GM18507 (cell line): ENCODE measurements at places on chromosomes 12 and 14.

GRCh38 chr14:52527052-52527451, 25.3 kb downstream of the TXNDC16 start:
- DNase-seq = no peak

DNA sequence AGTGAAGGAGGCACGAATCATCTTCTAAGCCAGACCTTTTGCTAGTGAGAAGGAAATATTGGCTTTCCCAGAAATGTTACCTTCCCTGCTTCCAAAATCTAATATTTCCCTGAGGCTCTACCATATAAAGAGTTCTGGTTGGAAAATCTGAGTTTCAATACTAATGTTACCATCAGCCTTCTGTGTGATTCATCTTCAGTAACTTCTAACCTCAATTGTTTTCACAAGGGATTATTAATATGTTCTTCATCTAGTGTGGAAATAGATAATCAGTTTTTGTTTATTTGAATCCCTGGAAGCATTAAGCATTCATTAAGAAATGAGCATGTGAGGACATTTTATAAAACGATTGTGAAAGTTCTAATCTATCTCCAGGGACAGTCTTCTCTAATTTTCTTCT, 720.9 kb downstream of the AACS start:
- DNase-seq = no peak

DNA sequence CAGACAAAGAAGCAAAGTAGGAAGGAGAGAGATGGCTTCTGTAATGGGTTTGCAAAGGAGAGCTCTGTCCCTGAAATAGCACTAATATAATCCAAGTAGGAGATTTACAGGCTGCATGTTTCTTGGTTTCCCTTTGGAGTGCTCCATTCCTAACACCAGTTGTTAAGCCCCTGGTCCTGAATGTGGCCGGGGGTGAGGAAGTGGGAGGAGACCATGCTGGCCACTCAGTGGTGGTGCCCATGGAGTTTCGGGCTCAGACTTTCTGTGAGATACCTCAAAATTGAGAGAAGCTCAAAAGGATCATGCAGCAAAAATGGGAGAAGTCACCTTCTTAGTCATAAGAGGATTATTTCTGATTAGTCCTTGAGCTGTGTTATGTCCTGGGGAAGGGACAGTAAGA, 88.5 kb downstream of the DAD1 start:
- DNase-seq = no peak

GRCh38 chr14:94203473-94204210, 29.5 kb downstream of the PPP4R4 start:
- no peak for DNase-seq

DNA sequence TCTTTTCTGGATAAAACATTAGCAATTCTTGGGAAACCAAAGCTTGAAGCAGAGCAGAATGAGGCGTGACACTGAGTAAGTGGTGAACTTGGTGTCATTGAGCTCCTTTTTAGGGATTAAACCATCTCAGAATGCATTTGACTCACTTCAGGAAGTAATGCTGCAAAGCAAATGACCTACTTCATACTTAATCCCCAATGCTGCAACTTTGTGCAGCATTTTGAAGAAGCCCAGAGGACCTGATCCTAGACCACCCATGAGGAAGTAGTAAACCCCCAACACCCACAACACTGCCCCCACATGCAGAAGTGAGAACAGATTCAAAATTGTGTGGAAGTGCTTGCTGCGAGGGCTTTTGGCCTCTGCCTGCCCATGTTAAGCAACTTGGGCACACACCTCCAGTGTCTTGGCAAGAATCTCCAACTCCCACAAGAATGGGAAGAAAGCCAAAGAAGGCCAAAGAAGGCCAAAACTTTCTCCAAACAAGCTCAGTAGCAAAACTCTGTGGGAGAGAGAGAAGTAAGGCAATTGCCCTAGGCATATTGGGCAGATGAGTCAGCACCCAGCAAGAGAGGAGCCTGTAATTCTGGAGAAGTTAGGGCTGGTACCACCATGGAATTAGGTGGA, 69.2 kb upstream of the ETV6 start:
- DNase-seq = no peak

- no peak for DNase-seq
These were observed 28.2 kb downstream of the HIGD1C start for GRCh38 chr12:50980545-50980944.

- no peak for DNase-seq
These were observed 2.1 kb downstream of the SCAF11 start for GRCh38 chr12:45988264-45988663.

DNA sequence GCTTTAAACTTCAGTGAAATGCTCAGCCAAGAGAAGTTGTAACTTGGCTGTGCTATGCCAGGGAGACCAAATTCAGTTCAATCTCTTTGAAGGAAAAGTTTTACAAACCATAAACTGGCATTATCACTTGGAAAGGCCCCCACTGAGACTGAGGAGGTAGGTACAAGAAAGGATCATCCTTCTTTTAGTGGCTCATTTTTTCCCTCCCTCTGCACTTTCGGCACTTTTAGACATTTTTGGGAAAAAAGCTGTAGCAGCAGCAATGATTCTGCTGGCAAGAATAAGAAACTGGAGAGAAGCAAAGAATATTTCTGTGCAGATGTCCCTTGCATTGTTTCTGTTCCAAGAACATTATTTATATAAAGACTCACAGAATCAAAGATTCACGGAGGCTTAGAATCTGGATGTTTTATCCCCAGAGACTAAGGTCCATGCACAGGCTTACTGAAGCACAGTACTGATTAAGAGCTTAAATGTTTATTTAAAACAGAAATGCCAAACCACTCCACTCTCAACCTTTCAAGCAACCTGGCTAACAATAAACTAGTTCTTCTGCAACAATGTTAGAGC, 12.3 kb downstream of the ZC2HC1C start:
- DNase-seq = no peak

GRCh38 chr12:31742891-31743290, 14.1 kb upstream of the AMN1 start:
- no peak for DNase-seq

DNA sequence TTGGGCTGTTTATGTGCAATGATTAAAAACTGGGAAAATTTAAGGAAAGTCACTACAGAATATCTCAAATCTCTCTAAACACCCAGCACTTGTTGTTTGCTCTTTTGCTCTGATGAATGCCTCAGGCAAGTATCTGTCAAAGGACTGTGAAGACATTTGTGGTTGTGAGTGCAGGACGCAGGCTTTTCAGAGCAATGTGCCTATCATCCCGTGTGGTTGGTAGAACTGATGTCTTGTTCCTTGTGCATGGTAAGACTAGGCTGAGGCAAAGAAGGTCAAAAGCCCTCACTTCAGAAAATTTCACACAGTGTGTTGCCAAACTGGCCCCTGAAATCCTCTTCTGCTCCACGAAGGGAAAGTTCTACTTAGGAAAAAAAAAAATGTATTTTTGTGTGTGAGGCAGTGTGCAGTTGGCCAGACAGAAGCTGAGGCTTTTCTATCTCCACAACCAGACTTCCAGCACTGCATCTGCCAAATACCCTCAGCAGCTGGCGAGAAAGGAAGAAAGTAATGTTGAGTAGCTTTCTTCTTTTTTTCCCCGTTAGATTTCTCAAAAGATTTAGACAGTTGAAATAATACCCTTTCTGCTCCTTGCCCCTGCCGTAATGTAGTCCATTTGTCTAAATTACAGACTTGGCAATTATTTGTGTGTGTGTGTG, 1103.1 kb downstream of the VRK1 start:
- no peak for DNase-seq

DNA sequence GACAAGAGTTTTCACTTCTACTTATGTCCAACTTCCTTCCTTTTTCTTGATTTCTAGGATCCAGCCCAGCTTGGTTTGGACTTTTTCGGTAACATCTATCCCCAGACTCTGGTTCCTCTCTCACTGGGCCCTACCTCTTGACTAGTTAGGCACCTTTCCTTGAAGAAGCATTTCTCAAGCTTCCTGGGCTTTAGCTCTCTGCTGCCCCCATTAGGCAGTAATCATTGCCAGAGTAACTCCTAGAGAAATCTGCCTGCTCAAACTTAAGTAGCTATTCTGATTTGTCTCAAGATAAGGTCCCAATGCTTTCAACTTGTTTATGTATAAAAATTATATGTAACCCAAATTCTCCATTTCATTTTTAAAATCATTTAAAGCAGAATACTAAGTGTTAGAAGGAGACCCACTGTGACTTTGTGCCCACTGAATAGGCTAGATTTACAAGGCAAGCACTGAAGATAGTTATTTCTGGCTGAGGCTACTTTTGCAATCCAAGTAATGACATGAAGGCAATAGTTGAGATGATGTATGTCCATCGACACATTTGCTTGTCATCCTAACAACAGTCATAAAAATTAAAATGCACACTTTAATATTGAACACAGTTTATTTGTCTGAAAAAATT, 275.0 kb upstream of the G2E3 start:
- DNase-seq = no peak

- no peak for DNase-seq
These were observed 688.6 kb downstream of the NOVA1 start for GRCh38 chr14:25909045-25909747.

DNA sequence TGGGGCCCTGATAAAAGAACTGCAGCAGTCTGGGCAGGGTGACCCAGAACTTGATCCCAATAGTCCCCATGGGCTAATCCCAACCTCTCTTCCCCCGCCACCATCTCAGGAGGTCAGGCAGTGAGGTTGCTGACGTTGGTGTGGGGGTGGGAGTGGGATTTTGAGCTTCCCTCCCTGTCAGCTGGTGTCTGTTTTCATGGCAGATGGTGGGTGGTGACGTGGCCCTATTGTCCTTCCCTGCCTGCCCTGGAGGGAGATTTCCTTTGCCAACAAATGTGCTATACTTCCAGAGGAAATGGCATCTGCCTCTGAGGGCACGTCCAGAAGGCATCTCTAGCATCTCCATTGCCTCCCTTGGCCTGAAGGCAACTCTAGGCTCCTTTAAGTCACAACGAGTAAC, 37.7 kb downstream of the NEUROD4 start:
- DNase-seq = no peak

- no peak for DNase-seq
These were observed 471 bp downstream of the MTRFR start for GRCh38 chr12:123233505-123234308.

GRCh38 chr14:30621940-30622830, at the start of gene SCFD1:
TSS of gene SCFD1 (plus strand) at chr14:30622319. CDS start at chr14:30622339, 20 bp downstream.
- peak; percentile 73 for DNase-seq

GRCh38 chr14:56659378-56659777, 79.8 kb downstream of the TMEM260 start:
- no peak for DNase-seq

GRCh38 chr14:50961605-50962221, 17.4 kb upstream of the PYGL start:
- no peak for DNase-seq

- no peak for DNase-seq
These were observed 7.7 kb downstream of the DAZAP2 start for GRCh38 chr12:51246254-51246853.

- no peak for DNase-seq
These were observed 83.0 kb downstream of the SLC25A21 start for GRCh38 chr14:37089410-37089809.

- no peak for DNase-seq
These were observed 78.1 kb upstream of the GRIN2B start for GRCh38 chr12:14059548-14059947.

DNA sequence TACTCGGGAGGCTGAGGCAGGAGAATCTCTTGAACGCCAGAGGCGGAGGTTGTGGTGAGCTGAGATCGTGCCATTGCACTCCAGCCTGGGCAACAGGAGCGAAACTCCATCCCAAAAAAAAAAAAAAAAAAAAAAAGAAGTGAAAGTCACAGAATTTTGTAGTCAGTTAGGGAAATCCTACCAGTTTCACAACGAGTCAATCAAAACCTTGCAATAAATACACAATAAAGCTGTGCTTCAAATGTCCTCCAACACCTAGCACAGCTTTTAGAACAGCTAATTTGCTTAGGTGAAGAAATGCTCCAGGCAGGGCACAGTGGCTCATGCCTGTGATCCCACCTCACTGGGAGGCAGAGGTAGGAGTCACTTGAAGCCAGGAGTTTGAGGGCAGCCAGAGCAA, 112.8 kb upstream of the ATF7IP start:
- DNase-seq = no peak

- DNase-seq = no peak
These were observed 49.2 kb upstream of the PRICKLE1 start for GRCh38 chr12:42638697-42639096.

GRCh38 chr12:108921946-108922345, 42.1 kb downstream of the DAO start:
- no peak for DNase-seq

GRCh38 chr12:131153016-131153415, 199.3 kb downstream of the ADGRD1 start:
- DNase-seq = no peak

GRCh38 chr14:47744155-47744554, 68.8 kb upstream of the MDGA2 start:
- no peak for DNase-seq

- DNase-seq = no peak
These were observed 133.5 kb downstream of the FOXN3 start for GRCh38 chr14:89283327-89284060.

GRCh38 chr14:90534838-90535555, 138.2 kb downstream of the CALM1 start:
- no peak for DNase-seq

GRCh38 chr12:104044158-104044557, 5.8 kb downstream of the GLT8D2 start:
- no peak for DNase-seq

GRCh38 chr12:90984114-90984513, 20.7 kb downstream of the EPYC start:
- DNase-seq = no peak

GRCh38 chr14:87185961-87186560, 806.9 kb downstream of the GALC start:
- DNase-seq = no peak

GRCh38 chr14:58954901-58955861, 233.3 kb upstream of the DAAM1 start:
- no peak for DNase-seq

- DNase-seq = no peak
These were observed 58.8 kb upstream of the NUDT4 start for GRCh38 chr12:93318720-93319522.

DNA sequence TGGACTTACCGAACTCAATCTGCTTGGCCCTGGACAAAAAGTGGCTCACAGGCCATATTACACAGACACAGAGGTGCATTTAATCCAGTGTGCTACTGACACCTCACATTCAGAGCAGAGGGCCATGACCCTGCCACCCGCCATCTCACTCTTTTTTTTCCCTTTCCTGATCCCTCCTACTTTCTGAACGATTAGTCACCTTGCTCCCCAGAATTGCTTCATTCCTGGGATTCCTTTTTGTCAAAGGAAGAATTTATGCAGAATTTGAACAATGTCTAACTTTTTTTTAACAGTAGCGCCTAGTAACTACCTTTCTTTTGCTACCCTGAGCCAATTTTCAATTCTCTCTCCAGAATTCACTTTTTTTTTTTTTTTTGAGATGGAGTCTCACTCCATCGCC, 4.6 kb downstream of the PKP2 start:
- DNase-seq = no peak

- DNase-seq = no peak
These were observed 32.4 kb downstream of the TTC8 start for GRCh38 chr14:88856786-88857366.
